ENCODE measurements at places on chromosomes 13 and 19.
A peak's percentile ranks its signal among the peaks of the same experiment; 100 is the strongest.

DNA sequence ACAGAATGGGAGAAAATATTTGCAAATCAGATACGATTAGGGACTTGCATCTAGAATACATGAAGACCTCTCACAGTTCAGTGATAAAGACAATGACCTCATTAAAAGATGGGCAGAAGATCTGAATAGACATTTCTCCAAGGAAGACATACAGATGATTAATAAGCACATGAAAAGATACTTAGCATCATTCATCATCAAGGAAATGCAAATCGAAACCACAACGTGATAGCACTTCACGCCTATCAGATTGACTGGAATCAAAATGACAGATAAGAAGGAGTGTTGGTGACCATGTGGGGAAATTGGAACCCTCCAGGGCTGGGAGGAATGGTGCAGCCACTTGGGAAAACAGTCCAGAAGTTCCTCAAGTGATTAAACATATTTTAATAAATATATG lies 25.8 kb downstream of the CFAP97D2 start:
- DNase-seq = no peak

DNA sequence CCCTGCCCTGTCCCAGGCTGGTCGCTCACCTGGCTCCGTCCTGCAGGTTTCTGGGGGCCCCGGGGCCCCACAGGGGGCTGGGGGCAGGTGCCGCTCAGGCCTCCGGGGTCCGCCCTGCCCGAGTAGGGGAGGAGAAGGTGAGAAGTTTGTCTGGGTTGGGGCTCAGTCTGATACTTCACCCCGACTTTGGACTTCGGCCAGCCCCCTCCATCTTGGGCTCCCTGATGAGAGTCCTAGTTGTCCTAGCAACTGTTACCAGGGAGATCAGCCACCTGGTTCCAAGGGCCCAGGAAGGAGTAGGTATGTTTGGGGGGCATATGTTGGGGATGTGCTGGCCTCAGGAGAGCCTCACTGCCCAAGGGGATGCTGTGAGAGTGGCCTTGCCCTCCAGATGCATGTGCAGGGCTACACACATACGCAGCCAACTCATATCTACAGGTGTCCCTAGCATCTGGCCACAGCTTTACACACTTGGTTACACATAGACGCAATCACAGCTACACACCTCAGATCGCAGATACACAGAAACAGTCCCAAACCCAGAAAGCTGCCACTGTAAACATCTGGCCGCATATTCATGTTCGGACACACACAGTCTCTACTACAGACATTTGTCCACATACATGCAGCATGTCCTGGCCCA lies 3.4 kb downstream of the NUMBL start:
- DNase-seq = no peak

GRCh38 chr19:40383668-40384248 lies 6.2 kb downstream of the HIPK4 start:
- DNase-seq = no peak

GRCh38 chr13:60158321-60158801 lies 5.4 kb downstream of the DIAPH3 start:
- DNase-seq = no peak

GRCh38 chr13:53150568-53150967 lies 122.0 kb downstream of the OLFM4 start:
- DNase-seq = no peak

DNA sequence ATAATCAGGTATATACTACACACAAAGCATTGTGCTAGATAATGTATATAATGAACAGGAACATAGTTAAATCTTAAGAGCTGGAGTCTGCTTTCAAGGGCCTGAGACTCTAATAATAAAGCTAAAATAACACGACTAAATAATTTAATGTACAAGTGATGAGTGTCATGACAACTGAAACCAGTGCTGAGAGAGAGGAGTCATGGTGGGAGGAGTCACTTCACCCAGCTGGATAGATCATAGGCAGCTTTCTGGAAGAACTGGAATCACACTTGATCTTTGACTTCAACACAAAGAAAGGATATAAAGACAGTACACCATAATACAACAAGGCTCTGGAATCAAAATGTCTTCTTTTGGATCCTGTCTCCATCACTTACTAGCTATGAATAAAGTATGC lies 7.1 kb downstream of the RBM26 start:
- DNase-seq = no peak

DNA sequence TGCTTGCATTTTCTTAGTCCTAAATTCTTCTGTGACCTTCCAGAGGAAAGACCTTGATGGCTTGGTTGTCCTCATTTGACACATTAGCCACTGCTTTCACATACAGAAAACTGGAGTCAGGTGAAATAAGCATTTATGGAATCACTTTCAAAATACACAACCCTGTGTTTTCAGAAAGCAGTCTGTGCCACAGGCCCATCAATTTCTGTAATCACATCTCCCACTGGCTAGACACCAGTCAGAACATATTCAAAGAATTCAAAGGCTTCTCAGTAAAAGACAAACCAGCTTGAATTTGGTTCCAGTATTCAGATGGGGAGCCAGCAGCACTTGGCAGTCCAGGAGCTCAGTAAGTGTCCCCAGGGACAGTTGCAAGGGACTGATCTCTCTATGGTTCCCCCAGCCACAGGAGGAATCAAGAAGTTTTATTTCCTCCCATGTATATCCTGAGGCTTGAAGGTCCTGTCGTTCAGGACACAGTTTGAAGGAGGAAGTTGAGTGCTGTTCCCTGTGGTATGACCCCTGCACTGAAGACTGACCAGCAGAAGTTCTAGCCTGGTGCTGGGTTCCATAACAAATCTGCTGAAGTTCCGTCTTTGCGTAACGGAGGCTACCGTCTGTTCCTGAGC lies 214.3 kb downstream of the FOXO1 start:
- no peak for DNase-seq

DNA sequence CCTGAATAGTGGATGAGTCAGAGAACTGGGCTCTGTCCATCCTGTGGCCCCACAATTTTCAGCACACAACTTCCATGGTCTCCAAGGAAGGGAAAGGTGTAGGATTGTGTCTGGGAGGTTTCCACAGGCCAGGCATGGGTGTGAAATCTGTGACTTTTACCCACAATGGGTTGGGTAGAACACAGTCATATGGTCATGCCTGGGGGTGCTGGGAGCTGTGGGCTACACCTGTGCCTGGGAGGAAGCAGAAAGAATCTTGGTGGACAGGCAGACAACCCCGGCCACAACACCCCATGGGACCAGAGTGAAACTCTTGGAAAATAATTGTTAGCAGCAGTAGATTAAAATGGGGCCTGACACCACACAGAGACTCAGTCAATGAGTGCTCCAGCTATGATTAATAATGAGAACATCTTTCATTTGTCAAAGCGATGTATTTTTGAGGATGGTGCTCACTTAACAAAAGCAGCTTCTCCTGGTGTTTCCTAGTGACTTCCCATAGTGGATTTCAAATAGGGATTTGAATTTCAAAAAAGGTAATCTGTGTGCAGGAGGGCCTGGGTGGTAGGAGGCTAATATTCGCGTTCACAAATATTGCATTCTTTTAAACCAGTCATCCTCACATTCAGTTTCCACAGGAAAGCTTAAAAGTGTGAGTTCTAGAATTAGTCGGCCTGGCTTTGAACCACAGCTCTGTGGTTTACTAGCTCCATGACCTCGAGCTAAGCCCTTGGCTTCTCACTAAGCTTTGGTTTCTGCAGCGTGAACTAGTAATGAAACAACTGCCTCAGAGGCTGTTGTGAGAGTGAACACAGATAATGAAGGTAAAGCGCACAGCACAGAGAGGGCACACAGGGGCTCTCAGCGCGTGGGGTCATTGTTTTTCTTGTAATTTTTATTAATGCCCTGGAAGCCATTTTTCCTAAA lies 89.3 kb upstream of the UQCRFS1 start:
- no peak for DNase-seq

DNA sequence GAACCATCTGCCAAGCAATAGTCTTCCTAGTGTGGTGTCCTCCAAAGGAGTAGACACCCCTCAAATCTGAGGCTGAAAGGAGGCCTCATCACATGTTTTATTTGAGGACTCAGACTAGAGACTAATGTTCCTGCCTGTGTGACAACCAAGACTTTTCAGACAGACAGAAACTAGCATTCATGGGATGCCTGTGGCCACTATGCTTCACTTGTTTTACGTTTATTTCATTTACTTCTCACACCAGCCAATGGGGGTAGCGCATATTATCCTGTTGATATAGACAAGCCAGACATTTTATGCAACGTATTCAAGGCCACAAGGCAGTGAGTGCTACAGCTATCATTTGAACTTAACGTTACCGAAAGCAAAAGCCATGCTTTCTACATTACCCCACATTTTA lies 391.7 kb upstream of the HTR2A start:
- DNase-seq = no peak

GRCh38 chr19:5850743-5851293 lies 431 bp downstream of the FUT3 start:
- no peak for DNase-seq

DNA sequence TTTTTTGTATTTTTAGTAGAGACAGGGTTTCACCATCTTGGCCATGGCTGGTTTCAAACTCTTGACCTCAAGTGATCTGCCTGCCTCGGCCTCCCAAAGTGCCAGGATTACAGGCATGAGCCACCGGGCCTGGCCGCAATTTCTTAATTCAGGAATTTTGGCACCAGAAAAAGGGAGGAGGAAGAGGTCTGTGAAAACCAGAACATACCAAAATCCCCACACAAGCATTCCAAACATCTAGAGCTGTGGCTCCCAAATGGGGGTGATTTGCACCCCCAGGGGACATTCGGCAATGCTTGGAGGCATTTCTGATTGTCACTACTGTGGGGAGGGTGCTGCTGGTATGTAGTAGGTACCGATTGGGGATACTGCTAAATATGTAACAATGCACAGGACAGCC lies 40.2 kb upstream of the ABCC4 start:
- no peak for DNase-seq

DNA sequence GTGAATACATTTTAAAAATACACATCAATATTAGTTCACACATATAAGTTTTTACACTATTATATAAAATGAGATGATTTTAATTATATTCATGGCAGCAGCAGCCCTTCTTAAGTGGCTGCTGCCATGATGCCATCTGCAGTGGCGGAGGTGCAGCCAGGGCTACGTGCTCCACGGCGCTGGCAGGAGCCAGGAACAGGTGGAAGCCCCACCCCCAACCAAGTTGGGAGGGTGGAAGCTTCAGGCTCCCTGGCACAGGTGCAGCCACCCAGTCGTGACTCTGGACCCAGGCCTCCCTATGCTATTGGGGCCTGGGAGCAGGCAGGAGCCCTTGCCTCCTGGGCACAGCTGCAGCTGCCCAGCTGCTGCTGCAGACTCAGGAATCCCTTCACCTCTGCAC lies 646.9 kb upstream of the PCDH9 start:
- no peak for DNase-seq

DNA sequence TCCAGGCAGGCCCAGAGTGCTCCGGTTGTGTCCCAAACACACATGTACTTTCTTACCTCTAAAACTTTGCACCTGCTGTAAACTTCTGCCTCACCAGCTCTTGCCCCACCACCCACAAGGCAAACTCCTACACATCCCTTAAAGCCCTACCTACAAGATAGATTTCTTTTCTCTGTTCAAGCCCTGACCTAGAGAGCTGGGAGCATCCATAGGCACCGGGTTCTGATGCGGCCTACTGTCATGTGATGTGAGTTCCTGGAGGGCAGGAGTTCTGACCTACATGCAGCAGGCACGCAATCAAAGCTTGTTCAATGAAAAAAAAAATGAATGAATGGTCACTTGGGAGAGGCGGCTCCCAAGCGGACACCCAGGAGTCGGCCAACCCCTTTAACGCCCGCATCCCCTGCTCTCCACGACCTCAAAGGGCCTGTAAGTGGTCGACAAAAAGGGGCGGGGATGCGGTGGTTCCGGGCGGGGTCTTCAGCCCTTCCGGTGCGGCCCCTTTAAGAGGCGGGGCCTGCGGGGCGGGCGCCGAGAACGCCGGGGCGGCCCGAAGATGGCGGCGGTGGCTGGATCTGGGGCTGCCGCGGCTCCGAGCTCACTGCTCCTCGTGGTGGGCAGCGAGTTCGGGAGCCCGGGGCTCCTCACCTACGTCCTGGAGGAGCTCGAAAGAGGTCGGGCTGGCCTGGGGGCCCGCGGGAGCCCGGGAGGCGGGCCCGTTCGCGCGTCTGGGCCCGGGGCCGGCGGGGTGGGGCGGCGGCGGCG lies at the start of gene MAP1S:
TSS of gene MAP1S (plus strand) at position 534 of the 765 bp plus-strand sequence. CDS start at position 557, 23 bp downstream.
- DNase-seq = peak; percentile 37

DNA sequence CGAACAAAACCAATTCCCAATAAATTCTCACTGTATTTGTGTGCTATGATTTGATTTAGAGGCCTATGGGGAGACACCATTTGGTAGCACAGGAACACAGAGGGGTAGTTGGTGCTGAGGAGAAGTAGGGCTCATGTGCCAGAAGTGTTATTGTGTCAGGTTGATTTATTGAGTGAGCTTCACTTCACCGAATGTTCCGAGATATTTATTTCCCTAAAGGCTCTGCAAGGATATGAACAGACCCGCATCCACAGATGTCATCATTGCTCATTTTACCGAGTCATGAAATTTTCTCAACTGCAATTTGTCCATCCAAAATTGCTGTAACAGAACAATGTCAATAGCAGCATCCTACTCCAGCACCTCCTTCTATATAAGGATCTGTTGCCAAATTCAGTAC lies 69.5 kb downstream of the DACH1 start:
- DNase-seq = no peak

GRCh38 chr19:39265321-39265916 lies 2.8 kb upstream of the IFNL2 start:
- DNase-seq = no peak

GRCh38 chr13:33362986-33363727 lies 77.6 kb upstream of the STARD13 start:
- no peak for DNase-seq

- no peak for DNase-seq
Observed at GRCh38 chr19:2549701-2550191, 73.8 kb downstream of the GADD45B start.

DNA sequence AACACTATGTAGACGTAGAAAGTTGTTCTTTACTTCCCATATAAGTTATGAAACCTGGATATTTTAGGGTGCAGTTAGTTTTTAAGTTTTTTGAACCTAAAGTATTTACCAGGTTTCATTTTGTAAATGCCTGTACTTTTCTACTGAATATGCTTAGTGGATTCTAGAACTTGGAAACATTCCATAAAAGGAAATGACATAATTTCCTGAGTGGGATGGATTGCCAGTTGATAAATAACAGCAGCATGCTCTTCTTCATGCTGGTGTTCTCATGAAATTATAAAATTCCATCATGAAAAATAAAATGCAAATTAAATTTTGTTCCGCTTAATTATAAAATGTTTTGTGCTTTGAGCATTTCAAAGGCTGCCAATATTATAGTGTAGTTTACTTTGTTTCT lies 362.2 kb upstream of the PCDH20 start:
- no peak for DNase-seq

- no peak for DNase-seq
Observed at GRCh38 chr13:76455960-76456359, 430.2 kb downstream of the KCTD12 start.

GRCh38 chr19:5130371-5131030 lies 161.6 kb downstream of the KDM4B start:
- DNase-seq = peak; percentile 30

- no peak for DNase-seq
Observed at GRCh38 chr13:33146843-33147611, 130.8 kb downstream of the KL start.
